NCI-H2171 (cell line): ENCODE measurements at places on chromosomes 7 and 10.

DNA sequence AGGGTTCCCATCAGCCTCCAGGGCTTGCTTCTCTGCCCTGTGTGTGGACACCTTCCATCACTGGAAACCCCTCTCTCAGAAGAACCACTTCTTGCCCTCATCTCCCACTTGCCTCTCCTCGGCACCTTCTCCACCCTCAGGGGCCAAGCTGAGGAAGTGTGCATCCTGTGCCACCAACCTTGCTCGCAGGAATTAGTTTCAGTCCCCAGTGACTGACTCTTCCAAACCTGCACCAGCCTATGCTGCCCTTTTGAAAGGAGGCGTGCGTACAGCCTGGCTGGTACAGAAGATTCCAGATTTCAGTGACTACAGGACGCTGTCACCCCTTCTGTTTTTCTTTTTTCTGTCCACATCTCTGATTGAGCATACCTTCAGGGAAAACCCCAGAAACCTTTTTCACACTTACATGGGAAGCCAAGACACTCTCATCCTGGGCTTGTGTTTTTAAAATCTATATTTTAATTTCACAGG lies 67.1 kb downstream of the IKZF1 start:
- DNase-seq = no peak

DNA sequence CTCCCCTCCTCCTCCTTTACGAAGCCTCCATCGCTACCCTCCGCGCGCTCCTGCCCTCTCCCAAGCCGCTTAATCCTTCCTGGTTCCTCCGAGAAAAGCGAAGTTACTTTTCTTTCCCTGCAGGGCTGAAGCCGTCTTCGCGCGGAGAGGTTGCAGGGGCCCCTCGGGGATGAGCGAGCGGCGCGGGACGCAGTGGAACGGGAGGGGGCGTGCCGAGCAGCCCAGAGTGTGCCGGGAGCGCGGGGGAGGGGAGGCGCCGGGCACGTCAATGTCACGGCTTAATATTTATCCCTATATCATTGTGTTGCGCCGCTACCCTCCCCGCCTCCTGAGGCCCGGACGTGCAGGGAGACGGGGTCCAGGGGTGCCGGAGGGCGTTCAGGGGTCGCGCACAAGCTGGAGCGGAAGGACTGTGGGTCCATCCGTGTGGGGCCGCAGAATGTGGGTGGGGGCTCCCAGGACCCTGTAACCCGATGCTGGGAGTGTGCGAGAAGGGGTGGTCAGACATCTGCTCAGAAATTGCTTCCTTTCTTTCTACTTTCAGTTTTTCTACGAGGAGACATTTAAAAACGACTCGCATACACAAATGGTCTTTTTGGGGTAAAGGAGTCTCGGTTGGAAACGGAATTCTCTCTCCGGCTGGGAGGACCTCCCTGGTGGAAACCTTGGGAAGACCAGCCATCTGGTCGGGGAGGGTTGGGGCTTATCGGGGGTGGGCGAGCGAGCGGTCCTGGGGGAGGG lies 2.4 kb downstream of the CDK6 start:
- peak; percentile 39 for DNase-seq

DNA sequence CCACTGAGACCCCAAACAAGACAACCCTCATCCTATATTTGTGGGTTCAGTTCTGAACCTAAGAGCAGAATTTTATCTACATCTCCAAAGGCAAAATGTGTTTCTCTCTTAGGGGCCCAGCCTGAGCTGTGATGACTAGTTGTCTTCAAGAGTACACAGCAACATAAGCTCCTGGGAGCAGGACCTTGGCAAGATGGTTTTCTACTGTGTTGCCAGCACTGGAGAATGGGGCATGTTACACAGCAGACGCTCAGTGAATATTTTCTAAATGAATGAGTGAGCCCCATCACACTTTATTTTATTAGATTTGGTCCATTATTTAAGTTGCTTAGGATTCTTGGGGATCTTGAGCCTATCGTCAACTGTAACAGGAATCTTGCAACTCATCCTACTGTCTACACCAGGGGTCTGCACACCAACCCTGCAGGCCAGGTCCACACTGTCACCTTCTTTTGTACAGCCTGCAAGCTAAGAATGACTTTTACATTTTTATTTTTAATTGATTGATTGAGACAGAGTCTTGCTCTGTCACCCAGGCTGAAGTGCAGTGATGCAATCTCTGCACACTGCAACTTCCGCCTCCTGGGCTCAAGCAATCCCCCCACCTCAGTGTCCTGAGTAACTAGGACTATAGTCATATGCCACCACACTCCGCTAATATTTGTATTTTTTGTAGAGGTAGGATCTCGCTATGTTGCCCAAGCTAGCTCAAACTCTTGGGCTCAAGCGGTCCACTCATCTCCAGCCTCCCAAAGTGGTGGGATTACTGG lies 347.1 kb downstream of the FGFR2 start:
- DNase-seq = no peak

- DNase-seq = no peak
Measured at GRCh38 chr10:3848775-3849635, 64.0 kb upstream of the KLF6 start.

- DNase-seq = no peak
Measured at GRCh38 chr10:114311496-114312209, 72.6 kb downstream of the VWA2 start.

DNA sequence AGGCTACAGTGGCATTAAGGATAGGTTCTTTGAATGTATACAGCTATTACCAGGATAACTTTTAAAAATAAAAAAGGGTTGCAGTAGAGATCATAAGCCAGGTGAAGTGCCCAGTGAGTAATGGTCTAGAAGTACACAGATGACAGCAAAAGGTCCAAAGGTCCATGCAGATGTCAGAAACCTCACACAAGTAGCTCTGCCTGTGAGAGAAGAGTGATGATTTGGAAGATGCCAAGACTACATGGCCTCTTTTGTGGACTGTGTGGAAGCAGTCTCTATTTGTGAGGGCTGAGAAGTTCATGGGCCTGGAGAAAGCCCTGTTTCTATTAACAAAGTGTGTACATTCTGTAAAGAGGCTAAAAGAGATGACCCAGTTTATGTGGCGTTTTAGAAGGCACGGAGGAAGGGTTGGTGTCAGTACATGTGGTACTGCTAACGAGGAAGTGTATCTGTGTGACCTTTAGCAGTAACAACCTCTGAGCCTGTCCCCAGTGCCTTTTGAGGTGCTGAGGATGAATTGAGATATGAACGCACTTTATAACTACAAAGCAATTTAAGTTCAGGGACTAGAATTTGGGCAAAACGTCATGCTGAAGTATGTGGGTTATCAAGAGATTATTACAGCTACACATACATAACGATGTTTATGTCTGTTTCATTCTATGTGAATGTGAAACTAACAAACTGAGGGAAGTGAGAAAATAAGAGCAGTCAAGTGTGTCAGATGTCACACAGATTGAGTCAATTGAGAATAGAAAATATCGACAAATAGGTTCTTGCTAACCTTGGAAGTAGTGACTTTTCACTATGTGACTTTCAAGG lies 7.6 kb downstream of the CYCS start:
- DNase-seq = no peak

DNA sequence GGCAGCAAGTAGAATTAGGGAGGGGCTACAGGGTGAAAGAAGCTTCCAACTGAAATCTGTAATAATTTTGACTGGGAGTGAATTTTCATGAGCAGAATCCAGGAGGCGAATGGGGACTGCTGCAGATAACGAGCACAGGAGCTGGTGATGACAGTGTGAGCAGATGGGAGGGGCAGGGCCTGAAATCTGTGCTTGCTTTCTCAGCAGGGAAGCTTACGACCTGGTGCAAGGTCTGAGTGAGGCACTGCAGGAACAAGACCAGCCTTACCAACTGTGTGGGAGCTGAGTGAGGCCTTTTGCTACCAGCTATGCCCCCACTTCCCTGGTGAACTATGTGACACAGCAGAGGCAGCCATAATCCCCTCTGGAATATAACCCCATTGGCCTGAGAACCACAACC lies 109.8 kb downstream of the HPSE2 start:
- no peak for DNase-seq

DNA sequence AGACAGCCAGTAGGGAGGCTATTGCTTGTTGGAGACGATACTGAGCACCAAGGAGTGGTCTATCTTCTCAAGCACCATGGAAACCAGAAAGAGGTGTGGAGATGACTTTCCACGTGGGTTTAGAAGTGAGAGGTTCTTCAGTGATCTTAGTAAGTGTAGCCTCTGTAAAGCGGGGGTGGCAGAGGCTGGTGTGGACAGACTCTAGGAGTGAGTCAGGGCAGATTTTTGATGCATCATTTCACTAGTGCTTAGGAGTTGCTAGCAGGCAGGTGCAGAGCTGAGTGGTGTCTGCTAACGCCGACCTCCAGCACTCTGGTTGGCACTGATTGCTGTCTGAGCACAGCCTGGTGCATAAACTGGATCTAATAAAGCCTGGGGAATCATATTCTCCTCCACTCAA lies 78.4 kb upstream of the ADO start:
- no peak for DNase-seq

GRCh38 chr7:116408166-116408565 lies 91.4 kb upstream of the CAV2 start:
- DNase-seq = no peak

DNA sequence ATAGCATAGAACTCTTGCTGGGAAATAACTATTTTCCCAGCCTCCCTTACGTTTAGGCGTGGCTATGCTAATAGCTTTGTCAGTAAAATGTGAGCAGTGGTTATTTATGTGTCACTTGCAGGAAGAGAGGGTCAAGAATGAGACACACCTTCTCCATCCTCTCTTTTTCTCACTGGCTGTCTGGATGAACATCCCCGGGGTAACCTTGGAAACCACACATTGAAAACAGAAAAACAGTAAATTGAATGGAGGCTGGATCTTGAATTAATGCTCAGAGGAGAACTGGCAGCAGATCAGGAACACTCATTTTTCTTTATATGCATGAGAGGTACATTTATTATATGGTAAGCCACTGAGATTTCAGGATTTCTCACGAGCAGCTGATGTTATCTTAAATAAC lies 127.6 kb downstream of the DNAJB9 start:
- no peak for DNase-seq

DNA sequence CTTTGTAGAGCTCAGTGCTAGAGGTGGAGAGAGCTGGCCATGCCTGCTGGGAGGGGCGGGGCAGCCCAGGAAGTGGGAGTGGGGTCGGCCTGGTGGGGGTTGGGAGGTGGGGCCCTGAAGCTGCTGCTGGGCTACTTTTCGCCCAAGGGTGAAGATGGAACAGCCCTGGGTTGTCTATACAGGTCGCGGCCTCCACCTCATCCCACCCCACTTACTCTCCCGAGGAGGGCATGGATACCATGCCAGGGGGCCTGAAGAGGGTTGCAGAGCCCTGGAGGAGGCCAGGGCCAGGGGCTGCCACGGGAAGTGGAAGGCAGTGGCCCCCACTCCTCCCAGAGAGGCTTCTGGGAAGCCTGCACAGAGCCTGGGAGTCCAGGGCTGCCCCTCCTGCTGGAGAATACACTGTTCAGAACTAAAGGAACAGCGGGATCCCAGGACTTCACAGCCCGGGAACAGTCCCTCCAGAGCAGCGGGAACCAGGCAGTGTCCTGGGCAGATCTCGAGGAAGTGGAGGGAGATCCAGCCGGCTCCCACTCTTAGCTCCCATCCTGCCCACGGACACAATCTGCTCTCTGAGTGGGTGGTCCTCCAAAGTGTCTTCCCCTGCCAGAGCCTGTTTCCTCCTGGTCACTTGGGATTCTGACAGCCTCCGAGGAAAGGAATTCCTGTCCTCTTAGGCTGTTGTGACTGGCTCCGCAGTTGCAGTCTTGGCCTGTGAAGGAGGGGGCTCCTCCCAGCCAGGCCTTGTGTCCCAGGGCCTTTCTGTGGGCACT lies 23.5 kb downstream of the MAT1A start:
- DNase-seq = no peak

DNA sequence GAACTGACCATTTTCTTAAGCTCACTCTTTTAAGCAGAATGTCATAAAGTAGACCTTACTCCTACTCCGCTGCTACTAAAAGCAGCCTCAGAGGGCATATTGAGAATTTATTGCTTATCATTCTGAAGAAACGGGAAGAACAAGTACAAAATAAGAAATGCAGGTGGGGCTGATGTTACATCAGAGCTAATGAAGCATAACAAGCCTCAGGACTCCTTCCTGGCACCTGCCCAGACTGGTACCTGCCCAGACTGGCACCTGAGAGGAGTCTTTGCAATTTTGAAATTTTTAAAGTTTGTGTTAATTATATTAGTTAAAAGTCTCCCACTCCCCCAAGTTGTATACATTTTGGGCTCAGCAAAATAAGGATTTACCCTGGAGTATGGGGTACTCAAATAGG lies 162.4 kb downstream of the SEMA3E start:
- no peak for DNase-seq

DNA sequence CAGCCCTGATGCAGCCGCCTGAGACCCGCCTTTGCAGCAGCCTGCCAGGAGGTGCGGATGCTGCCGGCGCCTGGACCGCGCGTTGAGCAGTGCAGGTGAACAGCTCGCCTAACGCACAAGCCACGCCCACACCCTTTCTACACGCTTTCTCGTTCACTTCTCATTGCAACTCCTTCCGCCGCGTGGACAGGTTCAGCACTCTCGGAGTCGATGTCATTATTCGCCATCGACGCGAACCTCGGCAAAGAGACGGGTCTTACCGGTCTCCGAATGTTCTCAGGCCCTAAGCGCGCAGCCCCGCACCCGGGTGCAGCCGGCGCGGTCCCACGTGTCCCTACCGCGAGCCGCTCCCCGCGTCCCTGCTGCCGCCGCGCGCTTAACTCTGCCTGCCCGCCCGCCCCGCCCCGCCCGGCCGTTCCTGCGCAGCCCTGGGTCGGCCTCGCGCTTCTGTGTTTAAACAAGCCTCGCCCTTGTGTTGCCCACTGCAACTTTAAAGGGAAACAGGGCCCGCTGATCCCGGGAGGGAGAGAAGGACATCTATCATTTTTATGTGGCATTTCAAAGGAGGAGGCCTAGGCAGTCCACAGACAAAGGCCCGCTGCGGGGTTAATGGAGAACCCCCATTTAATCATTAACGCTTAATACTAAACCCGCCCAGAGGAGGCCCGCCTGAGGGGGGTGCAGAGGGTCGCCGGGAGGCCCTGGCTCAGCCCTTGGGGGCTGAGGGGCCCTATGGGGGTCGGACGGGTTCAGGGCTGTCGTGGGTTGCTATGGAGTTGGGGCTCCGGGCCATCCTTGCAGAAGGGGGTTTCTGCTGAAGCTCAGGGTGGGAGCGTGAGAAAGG lies 128.5 kb downstream of the WDR11 start:
- peak; percentile 79 for DNase-seq

DNA sequence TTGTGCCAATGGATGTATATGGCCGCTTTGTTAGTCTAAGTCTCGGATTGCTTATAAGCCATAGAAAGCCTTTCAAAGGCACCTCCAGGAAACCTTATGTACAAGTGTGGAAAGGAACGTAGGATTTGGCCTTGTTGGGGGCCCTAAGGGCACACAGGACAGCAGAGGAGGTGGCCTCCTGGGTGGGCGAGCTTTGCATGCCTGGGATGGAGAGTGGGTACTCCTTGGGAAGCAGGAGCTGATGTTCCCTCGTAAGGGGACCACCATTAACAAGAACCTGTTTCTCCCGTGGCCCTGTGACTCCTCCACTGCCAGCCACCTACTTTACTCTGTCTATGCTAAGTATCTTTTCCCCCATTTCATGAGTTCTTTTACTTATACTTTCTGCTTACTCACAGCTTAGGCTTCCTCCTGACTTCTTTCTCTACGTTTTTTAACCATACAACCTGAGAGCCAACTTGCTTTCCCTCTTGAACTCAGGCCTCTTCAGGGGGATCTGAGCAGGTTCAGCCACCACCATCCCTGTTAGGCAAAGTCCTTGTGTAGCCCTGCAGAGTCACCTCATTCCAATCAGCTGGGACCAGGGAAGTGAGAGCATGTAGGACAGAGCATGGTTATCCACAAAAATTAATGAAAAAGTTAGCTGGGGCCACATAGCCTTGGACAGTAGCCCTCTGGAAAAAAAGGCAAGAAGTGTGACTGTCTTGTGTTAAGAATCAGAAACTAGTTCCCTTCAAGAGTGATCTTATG lies 118.9 kb downstream of the NEBL start:
- no peak for DNase-seq

GRCh38 chr7:50730446-50731400 lies 52.0 kb downstream of the GRB10 start:
- DNase-seq = no peak
